Caco-2 (cell line): ENCODE measurements at places on chromosomes 16 and 17. TPM values are rescaled to one million over a fixed set of nuclear protein-coding genes. Genes with fewer than 3 reads are reported as not detected.
A peak's percentile ranks its signal among the peaks of the same experiment; 100 is the strongest.

BCL7C gene
- 15.1 and 17.7 TPM in 2 replicates for total RNA-seq

USP6 gene
- total RNA-seq: 0.16 and 0.21 TPM in 2 replicates

KRTAP2-2 gene
- total RNA-seq: not detected in 2 replicates

DNA sequence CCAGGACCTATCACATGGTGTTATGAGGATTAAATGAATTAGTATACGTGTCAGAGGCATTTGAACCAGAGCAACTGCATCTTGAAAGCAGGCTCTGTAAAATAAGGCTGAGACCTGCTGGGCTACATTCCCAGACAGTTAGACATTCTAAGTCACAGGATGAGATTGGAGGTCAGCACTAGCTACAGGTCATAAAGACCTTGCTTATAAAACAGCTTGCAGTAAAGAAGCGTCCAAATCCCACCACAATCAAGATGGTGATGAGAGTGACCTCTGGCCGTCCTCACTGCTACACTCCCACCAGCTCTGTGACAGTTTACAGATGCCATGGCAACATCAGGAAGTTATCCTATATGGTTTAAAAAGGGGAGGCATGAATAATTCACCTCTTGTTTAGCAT, 71.8 kb downstream of the IRF8 start:
- H3K27me3 ChIP-seq: no peaks in the 10 kb centered on the region
- peaks cover 54% of the 10 kb centered on the region for H3K4me1 ChIP-seq
- H3K36me3 ChIP-seq: no peaks in the 10 kb centered on the region
- H3K27ac ChIP-seq: peak overlapping the region; percentile 47

CORO7 gene
- total RNA-seq: 23.1 and 33.4 TPM in 2 replicates

SPECC1 gene
- total RNA-seq: 111 and 123 TPM in 2 replicates

TMEM114 gene
- total RNA-seq: not detected in 2 replicates

GRCh38 chr17:64016231-64016784, 4.1 kb downstream of the ICAM2 start:
- DNase-seq: no peak
- no peak overlapping the region for H3K4me3 ChIP-seq
- no peaks in the 10 kb centered on the region for H3K4me1 ChIP-seq
- H3K36me3 ChIP-seq: no peaks in the 10 kb centered on the region
- H3K27ac ChIP-seq: no peak overlapping the region

SMYD4 gene
- 26.2 and 32.1 TPM in 2 replicates for total RNA-seq

GRCh38 chr17:81557276-81558114, 5.3 kb upstream of the FAAP100 start:
- peak overlapping the region; percentile 1 for H3K27ac ChIP-seq
- peak; percentile 39 for DNase-seq
- no peak overlapping the region for H3K4me3 ChIP-seq
